ENCODE measurements at places on chromosomes 16 and 17.

DNA sequence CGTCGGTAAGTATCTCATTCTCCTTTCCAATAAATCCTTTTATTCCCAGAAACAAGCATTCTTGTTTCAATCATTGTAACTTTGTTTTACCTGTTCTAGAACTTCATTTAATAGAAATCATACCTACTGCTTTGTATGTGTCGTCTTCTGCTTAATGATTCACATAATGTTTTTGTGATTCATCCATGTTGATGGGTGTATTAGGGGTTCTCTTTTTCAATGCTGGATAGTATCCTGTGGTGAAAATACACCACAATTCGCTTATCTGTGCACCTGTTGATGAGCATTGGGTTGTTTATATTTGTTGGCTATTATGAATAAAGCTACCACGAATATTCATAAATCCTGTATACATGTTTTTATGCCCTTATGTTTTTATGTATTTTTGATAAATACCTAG is 703.2 kb downstream of the MAF start:
- no peak for DNase-seq

DNA sequence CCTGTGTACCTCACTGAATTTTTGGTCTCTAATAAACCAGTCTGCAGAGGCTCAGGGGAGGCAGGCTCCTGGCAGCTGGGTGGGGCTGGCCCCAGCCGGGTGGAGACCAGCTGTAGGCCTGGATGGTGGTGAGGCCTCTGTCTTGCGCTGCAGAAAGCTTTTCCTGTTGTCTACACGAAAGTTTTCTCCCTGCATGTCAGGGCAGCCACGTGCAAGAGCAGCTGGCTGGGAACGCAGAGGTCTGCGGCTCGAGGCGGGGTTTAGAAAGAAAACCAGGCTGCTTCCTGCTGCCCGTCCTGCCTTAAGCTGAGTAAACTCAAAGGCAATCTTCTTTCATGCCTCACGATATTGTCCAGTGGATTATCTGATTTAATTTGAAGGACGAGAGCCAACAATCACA is 2.4 kb downstream of the SERPINF1 start:
- DNase-seq, result peak; percentile 96

DNA sequence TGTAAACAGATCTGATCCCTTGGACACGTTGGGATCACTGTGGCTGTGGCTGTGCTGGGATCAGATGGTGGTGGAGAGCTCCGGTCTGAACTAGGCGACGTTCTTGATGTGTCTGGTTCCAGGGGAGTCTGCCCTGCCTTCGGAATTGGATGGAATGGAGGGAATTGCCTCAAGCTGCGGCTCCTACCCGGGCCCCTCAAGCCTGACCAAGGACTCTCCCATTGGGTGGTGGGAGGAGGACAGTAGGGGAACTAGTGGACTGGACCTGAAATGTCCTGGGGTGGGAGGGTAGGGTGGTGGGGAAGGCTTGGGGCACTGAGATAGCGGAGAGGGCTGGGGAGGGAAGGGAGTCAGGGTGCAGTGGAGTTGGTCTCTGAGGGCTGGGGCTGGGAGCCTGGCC is 3.2 kb upstream of the UBALD1 start:
- DNase-seq, result no peak

DNA sequence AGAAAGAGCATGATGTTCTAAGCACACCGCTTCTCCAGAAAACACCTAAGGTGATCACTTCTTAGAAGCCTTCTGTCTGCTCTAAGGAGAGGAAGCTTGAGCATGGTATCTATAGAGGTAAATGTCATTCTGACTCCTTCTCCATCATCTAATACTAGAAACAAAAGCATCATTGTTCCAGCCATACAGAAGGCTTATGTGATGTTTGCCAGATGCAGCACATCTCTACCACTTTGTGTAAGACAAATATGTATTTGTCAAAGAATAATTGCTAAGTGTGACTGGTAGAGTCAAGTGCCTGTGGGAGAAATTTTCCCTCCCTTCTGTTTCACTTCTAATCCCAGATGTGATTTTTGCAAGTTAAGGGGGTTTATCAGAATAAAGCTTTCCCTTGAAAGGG is 217.1 kb downstream of the HS3ST3A1 start:
- no peak for DNase-seq

GRCh38 chr16:66513111-66513723 is 36.7 kb downstream of the TK2 start:
- no peak for DNase-seq

GRCh38 chr16:88005181-88005581 is 53.9 kb downstream of the BANP start:
- DNase-seq, result no peak

DNA sequence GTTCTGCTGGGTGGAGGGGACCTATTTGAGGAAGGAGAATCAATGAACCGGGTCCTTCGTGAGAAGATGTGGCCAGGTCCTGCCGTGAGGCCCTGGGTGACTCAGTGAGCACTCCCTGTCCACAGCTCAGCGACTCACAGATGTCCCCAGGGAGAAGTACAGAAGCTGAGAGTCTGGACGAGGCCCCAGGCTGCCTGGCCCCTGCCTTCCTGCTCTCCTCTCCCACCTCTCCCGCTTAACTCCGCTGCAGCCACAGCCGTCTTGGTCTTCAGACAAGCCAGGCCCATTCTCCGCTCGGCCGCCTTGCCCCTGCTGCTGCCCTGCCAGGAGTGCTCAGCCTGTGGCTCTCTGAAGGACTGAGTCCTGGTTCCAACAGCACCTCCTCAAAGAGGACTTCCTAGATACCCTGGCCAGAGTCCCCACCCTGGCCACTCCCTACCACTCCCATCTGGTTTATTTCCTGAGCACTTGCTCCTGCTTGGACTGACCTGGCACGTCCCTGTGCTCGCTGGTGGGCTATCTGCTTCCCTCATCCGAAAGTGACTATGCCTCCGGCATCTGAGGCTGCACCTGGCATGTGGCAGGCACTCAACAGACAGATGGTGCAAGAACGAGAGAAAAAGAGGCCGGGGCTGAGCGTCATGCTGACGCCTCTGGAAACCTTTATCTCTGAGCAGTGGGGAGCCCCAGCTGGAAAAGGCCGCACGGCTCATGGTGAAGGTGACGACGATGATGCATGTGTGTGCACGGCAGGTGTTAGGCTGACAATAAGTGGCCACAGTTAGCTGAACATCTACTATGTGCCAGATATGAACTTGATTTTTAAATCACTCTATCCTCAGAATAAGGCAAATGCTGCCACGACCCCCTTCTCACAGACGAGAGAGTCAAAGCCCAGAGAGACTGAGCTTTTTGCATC is 9.2 kb upstream of the TNFRSF13B start:
- no peak for DNase-seq

DNA sequence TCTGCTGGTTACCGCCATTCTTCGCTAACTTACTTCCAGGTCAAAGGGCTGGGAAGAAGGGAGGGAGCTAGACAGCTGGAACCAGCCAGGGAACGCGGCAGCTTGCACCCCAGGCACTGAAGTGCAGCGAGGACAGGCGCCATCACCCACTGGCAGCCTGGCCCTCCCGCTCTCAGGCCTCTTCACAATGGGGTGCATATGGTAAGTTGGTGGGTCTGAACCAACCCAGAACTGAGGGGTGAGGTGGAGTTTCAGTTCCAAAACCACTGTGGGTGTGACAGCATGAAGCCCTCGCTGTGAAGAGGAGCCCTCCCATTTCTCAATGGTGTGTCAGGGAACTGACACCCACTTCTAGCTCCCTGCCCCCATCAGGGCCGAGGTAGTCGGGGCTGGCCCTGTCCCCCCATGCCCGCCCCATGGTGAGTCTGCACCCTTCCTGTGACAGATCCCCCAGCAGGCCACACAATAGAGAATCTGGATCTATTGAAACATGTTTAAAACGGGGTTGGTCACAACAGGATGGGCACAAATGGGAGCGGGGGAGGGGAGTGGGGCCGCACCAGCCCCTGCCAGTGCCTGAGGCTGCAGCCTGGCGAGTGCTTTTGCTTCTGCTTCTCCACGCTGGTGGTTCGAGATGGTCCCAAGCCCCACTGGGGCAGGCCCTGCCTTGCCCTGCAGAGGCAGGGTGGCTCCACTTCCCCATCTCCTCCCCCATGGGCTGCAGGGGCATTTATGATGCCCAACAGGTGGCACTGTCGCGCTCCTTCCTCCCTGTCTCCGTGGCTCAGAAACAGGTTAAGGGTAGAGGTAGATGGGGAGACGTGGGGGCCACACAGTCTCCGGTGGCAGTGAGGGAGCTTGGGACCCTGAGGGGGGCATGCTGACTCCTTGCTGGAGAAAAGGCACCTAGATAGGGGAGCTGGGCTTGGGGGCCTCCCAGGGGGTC is 2.3 kb downstream of the LIMD2 start:
- no peak for DNase-seq

DNA sequence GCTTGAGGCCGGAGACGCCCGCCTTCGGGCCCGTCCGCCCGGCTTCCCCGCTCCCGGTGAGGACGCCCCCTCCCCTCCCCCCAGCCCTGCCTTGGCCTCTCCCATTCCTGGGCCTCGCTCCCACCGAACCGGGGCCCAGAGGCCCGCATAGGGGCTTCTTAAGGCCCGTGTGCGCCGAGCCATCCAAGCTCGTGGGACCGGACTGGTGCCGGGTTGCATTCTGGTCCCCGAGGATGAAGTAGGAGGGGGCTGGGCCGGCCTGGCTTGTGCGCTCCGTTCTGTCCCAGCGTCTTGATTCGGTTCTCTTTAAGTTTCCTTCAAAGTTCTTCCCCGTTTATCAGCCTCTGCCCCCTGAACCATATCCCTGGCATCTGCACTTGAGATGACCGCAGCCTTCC is 488 bp downstream of the SENP3 start:
- no peak for DNase-seq

DNA sequence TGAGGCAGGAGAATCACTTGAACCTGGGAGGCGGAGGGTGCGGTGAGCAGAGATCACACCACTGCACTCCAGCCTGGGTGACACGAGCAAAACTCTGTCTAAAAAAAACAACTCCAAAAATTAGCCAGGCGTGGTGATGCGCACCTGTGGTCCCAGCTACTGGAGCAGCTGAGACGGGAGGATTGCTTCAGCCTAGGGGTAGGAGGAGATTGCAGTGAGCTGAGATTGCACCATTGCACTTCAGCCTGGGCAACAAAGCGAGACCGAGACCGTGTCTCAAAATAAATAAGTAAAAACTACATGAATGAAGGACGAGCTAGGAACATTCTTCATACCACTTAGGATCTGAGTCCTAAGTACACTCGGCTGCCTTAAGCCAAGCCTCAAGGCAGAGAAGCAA is 35.4 kb downstream of the CCDC57 start:
- DNase-seq, result no peak

DNA sequence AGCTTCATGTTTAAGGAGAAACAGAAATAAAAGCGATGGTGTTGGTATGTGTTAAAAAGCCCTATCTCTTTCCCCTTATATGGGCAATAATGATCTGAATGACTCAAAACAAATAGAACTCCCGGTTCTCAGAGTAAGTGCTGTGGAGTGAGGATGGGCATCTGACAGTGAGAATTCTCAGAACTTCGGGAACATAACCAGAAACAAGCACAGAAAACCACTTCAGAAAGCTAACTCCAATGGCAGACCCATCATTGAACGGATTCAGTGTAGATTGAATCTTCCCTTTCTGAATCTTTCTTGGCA is 67.2 kb downstream of the CDH8 start:
- no peak for DNase-seq

DNA sequence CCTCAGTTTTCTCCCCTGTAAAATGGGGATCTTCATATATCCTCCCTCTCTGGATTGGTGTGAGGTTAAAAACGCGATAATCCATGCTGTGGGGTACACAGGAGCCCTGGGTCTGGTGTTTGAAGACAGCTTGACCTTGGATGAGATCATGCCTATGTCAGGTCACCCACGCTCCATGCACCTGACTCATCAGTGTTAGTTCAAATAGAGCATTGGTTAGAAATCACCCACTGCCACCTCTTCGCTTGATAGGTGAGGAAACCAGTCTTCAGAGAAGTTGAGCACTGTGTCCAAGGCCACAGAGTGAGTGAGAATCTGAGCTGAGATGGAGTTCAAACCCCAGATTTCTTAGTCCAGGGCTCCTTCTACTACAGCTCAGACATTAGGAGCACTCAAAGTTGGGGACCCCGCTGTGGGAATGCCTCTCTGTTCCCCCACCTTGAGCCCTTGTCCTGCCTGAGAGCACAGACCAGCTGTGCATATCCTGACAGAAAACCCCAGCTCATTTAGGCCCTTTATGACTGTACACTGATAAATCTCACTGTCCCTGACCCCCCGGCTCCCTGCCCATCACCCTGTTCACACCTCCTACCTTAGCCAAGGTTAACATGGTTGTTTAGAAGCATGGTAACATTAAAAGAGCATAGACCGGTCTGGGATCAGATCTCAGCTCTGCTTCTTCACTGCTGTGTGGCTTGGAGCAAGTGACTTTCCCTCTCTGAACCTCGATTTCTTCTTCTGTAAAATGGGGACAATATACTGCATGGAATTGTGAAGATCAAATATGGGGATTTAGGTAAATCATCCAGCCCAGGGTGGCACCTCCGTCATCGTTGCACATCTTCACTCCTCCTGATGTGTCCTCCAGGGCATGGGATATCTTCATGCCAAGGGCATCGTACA is 22.4 kb upstream of the LGALS9 start:
- no peak for DNase-seq

All from lower leg skin (tissue), 4 donors.